Stimulated activated CD8-positive, alpha-beta memory T cell treated with anti-CD3 and anti-CD28 coated beads, Interleukin-7, amount 100 ng/mL, for 48 hours (primary cell): ENCODE measurements at places on chromosomes 12 and 14.

GRCh38 chr14:95519699-95520098, 3.2 kb upstream of the SYNE3 start:
- no peak for DNase-seq

GRCh38 chr14:73239393-73240241, 2.3 kb downstream of the PAPLN start:
- no peak for DNase-seq

- DNase-seq: no peak
Observed at GRCh38 chr14:75252254-75252837, 26.3 kb upstream of the FOS start.

DNA sequence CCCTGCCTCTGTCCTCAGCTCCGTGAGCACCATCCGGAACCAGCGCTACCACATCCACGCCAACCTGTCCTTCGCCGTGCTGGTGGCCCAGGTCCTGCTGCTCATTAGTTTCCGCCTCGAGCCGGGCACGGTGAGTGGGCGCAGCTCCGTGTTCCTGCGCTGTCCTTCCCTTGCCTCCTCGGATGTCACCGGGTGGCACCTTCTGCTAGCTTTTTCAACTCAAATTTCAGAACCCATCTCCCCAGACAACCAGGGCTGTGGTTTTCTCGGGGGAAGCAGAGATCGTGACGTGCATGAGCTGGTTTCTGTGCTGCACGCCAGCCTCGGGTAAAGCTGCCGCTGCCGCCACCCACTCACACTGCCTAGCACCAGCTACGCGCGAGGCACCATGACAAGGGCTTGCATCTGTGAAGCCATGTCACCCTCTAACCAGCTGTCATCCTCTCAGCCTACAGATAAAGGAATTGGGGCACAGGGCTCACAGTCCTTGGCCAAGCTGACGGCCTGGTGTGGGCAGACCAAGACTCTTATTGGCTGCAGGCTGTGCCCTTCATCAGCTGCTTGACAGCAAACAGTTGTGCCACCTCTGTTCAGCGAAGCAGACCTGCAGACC, 152.1 kb downstream of the ADGRD1 start:
- DNase-seq: peak; percentile 40

- DNase-seq: no peak
Observed at GRCh38 chr12:56221232-56221756, 428 bp downstream of the RNF41 start.

DNA sequence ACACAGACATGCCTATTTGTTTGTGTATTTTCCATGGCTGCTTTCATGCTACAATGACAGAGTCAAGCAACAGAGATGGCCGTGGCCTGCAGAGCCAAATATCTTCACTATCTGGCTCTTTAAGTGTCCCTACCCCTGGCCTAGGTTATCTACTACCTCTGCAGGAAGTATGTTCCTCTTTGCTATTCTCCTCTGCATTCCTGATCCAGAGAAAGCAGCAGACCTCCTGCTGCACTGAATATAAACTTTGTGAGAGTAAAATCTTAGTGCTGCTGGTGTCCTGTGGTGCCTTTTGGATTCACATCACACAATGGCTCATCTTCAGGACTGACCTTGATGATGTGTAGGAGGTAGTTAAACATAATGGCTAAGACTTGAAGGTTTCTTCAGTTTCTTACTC, 233.4 kb downstream of the IPO8 start:
- DNase-seq: no peak
